ENCODE measurements at places on chromosomes 13 and 19.

DNA sequence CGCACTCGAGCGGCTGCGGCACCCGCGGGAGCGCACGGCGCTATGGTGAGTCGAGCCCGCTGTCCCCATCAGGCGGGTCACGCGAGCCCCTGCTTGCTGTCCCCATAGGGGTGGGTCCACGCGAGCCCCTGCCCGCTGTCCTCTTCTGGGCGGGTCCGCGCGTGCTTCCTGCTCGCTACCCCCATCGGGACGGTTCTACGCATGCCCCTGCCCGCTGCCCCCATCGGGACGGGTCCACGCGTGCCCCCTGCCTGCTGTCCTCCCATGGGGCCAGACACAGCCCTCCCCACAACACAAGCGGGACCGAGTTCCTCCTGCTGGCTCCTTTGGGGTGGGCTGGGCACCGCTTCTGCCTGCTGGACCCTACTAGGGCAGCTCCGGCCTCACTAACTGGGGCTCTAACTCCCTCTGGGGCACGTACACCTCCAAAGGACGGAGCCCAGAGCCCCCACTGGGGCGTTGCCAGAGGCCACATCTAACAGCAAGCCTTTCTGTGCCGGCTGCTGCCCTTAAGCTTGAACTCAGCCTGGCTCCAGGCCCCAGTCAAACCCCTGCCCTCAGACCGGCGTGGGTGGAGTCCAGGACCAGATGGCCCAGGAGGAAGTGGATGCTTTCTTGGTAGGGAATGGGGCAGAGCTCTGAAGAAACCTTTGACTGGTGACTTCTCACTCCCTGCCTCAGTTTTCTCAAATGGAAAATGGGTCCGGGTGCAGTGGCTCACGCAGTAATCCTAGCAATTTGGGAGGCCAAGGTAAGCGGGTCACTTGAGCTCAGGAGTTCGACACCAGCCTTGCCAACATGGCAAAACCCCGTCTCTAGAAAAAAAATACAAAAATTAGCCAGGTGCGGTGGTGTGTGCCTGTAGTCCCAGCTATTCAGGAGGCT lies 722 bp downstream of the COLGALT1 start:
- no peak for DNase-seq

DNA sequence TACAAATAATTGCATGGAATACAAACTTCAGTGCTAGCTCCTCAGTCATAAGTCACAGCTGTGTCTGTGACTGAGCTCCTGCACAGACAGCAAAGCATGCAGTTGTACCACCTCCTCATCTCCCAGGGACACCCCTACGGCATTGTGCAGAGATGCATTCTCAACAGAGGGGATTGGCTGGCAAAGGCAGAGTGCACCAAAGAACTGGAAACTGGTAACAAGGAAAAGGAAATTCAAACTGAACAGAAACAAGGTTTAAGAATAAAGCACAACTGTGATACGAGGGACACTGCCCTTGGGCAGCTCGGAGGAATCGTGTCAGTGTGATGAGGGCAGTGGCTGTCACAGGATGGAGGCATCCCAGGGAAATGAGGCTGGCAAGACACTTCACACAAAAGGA lies 126.1 kb upstream of the SOX1 start:
- no peak for DNase-seq

DNA sequence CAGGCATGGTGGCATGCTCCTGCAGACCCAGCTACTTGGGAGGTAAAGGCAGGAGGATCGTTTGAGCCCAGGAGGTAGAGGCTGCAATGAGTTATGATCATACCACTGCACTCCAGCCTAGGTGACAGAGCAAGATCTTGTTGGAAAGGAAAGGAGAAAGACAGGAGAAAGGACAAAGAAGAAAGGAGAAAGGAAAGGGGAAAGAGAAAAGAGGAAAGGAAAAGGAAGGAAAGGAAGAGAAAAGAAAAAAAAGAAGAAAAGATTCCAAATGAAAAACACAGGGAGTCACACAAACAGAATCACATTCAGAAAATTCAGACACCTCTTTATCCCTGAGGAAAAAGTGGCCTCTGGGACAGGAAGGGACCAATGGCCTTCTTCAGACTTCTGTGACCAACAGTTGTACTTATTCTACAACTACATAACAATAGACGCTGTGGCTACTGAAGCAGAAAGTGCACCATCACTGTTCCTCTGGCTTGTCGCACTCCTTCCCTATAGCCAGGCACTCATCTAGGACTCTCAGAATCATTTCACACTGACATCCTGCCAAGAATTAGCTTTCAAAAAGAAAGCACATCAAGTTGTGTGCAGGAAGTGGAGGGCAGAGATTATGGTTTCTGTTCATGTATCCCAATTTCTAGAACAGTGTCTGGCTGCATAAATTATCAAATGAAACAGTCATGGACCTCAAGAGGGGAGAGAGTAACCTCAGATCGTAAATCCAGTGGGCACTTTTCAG lies 5.9 kb downstream of the MTMR6 start:
- no peak for DNase-seq

GRCh38 chr13:53447863-53448262 lies 419.2 kb downstream of the OLFM4 start:
- DNase-seq, result no peak

DNA sequence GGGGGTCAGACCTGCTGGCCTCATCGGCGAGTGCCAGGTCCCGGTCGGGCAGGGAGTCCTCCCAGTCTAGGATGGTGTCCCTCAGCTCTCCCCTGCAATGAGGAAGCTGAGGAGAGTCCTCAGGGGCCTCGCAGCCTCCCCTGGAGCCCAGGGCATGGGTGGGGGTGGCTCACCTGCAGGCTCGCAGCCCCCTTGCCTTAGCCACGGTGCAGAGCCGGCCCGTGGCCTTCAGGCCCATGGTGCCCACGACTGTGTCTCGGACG lies 6.8 kb downstream of the SIRT6 start:
- DNase-seq, result no peak

DNA sequence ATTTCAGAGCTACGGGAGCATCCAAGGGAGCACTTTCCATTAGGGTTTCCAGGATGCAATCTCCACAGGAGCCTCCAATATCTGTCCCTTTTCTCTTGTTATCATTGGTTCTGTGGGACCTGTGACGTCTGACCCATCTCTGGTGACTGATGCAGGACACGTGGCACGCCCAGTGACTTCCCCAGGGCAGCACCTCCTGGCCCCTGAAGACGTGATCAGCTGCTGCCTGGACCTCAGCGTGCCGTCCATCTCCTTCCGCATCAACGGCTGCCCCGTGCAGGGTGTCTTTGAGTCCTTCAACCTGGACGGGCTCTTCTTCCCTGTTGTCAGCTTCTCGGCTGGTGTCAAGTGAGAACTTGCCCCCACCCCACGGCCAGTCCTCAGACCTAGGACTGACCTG lies 25.5 kb downstream of the RYR1 start:
- DNase-seq, result no peak

DNA sequence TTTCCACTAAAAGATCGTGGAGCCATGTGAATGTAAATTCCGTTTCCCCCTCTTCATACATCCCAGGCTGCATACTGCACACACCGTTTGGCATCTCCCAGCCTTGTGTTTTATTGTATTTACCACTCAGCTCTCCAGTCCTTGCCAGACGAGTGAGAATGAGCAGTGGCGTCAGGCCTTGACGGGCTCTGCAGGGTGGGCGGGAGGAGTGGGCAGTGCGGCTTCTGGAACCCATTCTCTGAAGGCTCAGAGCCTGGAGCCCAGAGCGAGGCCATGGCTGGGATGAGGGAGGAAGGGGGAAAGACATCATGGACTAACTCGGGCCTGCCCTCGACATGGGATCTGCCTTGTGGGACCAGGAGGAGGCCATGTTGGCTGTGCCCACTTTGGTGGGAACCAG lies 25.1 kb downstream of the BICRA start:
- DNase-seq, result no peak

DNA sequence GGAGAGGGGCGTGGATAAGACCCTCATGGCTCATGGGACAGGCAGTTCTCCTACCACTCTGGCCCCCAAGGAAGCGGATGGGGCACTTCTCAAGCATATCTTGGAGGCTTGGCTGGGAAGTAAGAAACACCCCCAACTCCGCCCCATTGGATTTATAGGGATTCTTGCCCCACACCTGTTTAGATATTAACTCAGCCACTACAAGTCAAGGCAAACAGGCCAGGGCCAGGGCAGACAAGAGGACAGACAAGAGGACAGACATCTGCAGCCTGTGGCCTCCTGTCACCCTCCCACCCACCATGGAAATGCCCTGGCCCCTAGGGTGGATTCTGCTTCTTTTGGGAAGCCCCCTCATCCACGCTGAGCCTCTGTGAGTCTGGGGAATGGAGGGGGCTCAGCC lies 24.1 kb downstream of the RDH8 start:
- DNase-seq, result no peak

- no peak for DNase-seq
These were observed 501 bp downstream of the GTPBP3 start for GRCh38 chr19:17337675-17338432.

GRCh38 chr13:50732712-50733111 lies 110.8 kb downstream of the DLEU7 start:
- DNase-seq, result no peak

DNA sequence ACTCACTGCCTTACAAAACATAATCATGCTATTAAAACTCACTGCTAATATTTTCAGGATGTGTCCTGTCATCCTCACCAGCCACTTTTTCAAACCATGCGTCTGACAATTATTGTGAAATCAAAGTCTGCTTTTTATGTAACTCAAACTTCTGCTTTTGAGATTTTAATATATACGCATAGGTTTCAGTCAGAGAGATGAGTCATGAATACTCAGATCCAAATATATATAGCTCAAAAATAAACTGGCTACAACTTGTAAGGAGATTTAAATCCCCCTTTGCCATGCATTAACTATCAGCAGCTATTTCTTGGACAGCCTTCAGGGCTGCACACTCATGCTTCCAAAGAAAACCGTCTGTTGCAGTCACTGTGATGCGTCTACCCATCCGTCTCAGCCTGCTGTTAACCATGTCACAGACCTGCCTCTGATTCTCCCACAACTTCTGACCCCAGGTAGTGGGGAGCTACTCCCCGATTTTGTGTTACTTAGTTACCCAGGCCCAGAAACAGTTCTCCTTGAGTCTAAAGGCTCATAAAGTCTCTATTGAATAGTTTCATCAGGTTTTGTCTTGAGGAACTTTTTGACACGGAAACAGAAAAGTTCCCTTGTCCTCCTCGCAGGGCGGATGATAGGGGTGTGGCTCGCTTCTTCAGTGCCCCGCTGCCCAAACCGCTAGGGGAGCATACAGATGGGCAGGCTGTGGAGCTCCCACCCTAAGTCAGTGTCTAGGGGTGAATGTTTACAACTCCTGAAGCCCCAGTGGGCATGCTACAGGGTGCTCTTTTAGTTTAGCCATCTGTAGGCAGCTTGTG lies 33.8 kb upstream of the SGCG start:
- DNase-seq, result no peak

- DNase-seq, result no peak
These were observed 6.8 kb downstream of the DCUN1D2 start for GRCh38 chr13:113483504-113484293.

- DNase-seq, result no peak
These were observed 40.6 kb upstream of the LATS2 start for GRCh38 chr13:21101865-21102576.

DNA sequence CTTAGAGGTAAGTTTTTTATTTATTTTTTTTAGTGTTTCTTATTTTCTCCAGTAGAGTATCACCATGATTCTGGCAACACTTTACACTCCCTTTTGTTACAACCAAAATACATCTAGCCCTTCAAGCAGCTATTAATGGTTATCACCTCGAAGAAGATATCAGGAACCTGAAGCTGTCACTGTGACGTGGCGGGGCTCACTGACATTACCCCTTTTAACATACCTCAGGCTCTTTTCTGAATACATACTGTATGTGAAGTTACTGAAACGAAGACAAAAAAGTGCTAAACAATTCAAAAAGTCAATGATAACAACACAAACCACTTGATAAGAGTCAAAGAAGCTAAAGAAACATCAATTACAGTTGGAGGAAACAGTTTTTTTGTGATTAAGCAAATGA lies 1218.7 kb downstream of the EFNB2 start:
- DNase-seq, result no peak

- DNase-seq, result no peak
These were observed 214.0 kb upstream of the SOX1 start for GRCh38 chr13:111852725-111853518.

DNA sequence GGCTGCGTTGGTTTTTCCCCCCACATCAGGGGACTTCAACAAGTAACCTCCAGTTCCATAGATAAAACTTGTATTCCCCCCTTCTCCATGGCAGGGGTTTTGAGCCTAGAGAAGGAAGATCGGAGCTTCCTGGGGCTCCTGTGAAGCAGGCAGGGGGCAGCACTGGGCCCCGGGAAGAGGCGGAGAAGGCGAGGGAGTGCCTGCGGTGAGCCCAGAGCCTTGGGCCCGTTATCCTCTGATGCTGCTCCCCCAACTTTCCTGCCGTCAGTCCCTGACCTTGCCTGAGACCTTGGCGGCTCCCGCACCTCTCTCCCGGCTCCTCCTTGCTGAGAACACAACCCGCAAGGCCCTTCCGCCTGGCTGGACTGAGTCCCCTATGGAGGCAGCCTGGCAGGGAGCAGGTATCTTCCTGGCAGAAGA lies 2.5 kb downstream of the LIPE start:
- DNase-seq, result no peak

GRCh38 chr19:49847731-49848696 lies 2.9 kb upstream of the PTOV1 start:
- DNase-seq, result peak; percentile 39

DNA sequence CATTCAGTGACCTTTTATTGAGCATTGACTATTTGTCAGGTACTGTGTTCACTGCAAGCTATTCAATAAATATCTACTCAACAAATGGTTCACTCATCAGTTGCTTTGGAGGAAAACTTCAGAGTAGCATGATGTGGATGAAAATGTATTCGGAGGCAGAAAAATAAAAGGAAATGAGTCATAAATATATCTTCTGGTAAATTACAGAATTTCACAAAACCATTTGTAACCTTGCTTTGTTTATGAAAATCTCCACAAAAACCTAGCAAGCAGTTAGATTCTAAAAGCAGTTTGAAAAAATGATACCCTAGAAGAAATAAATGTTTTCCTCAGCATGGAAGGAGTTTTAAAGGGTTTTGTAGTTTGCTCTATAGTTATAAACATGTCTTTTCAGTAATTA lies 399.6 kb downstream of the LMO7 start:
- DNase-seq, result no peak

GRCh38 chr13:42876887-42877545 lies 95.6 kb downstream of the FAM216B start:
- DNase-seq, result no peak

GRCh38 chr19:2856457-2857050 lies 10.6 kb upstream of the ZNF556 start:
- DNase-seq, result peak; percentile 44
